ENCODE measurements at places on chromosomes 4 and X.
A peak's percentile ranks its signal among the peaks of the same experiment; 100 is the strongest.

DNA sequence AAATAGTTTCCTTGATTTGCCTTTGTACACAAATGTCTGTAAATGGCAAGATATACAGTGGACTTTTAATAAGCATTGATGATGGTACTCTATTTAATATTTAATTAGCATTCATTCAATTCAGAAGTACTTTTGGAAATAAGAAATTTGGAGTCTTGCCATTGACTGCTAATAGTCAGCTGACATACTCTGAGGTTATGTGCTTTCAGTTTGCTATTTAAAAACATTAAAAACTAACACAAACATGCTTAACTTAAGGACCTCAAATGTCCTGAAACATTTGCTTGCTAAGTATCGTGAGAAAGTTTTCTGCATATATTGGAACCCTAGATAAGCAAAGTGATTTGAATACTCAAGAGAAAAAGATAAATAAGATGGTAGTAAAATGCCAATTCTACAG lies 64.6 kb downstream of the REELD1 start:
- DNase-seq: no peak

- no peak for DNase-seq
Measured at GRCh38 chr4:145041378-145041777, 56.6 kb downstream of the ANAPC10 start.

- peak; percentile 70 for DNase-seq
Measured at GRCh38 chrX:130100180-130100579, 10.1 kb downstream of the ELF4 start.

- no peak for DNase-seq
Measured at GRCh38 chr4:25865586-25865985, 2.8 kb upstream of the SEL1L3 start.

- no peak for DNase-seq
Measured at GRCh38 chr4:15738877-15739276, 36.0 kb downstream of the BST1 start.

DNA sequence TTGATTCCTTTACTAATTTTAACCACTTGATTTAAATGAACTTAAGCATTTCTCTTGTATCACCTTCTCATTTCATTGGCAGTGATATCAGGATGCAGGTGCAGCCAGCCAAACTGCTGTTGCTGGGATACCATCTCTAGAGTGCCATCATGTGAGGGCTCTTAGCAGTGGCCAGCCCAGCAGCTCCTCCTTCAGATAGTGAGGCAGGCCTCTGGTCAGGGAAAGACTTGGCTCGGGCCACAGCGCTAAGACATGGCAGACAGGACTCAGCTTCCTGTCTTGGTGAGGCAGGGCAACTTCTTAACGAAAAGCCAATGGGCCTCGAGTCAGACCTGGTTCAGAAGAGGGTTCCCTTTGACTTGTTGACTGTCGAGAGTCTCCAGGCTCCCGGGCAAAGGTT lies 50.0 kb downstream of the NOP14 start:
- DNase-seq: no peak

- DNase-seq: no peak
Measured at GRCh38 chr4:183716302-183716701, 57.2 kb downstream of the TRAPPC11 start.

- no peak for DNase-seq
Measured at GRCh38 chr4:15694431-15694830, 8.4 kb upstream of the BST1 start.

DNA sequence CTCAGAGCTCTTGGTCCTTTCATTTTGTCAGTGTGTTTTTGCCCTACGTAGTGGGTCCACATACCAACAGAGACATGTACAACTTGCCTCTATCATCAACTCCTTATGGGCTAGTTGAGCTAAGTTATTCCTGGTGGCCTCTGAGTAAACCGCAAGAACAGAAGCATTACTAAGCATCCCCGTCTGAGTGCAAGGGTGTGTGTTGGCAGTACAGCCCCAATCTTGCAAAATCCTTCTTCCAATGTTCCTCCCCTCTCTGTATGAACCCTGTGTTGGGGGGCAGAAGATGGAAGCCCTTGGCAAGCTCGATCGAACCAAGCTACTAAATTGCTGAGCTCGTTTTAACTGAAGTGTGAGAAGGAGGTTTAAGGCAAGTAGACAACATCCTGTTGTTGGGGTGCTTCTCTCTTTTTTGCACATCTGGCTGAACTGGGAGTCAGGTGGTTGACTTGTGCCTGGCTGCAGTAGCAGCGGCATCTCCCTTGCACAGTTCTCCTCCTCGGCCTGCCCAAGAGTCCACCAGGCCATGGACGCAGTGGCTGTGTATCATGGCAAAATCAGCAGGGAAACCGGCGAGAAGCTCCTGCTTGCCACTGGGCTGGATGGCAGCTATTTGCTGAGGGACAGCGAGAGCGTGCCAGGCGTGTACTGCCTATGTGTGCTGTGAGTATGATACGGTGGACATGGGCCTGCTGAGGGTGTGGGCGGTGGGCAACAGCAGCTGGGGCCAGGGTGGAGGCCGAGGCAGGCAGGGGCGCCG lies at the start of gene SH2D1A:
SH2D1A (plus strand) TSS at position 447 of the 760 bp plus-strand sequence; CDS start at position 527, 80 bp downstream.
- no peak for DNase-seq

DNA sequence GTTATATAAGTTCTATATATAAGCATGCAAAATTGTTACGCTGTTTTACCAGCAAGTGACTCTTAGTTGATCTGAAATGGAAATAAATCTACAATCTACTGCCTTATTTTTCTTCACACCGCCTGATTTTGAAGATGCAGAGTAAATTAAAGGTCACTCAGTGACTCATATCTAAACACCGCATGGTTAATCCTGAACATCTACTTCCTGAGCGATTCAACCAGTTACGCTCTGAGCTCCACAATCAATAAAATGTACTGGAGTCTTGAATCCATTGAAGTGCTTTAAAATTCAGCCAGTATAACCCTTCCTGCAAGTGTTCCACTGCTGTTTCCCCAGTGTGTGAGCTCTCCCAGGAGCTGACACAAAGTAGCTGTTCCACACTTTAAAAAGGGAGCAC lies 192.8 kb downstream of the SLC7A11 start:
- no peak for DNase-seq

GRCh38 chrX:132443196-132444135 lies 45.4 kb downstream of the MBNL3 start:
- no peak for DNase-seq

DNA sequence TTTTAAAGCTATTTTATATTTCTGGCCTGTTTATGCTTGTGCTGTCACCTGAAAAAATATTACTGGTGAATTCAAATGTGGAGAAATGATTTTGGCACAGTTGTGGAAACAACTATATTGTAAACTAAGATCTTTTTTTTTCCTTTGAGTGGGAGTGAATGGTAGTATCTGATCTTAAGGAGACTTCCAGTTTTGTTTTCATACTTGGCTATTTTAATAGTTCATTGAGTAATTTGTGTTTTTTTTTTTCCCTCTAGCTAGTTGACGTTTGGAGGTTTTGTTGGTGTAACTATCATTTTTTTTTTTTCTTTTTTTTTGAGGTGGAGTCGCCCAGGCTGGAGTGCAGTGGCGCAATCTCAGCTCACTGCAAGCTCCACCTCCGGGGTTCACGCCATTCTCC lies 10.5 kb downstream of the STAG2 start:
- no peak for DNase-seq

- DNase-seq: no peak
Measured at GRCh38 chr4:104848597-104849225, 298.0 kb upstream of the TET2 start.

- no peak for DNase-seq
Measured at GRCh38 chr4:110514889-110515479, 39.0 kb downstream of the ENPEP start.
